ENCODE measurements at places on chromosomes 2 and 18.

GRCh38 chr18:363301-364085, 95.6 kb upstream of the THOC1 start:
- no peak for DNase-seq

DNA sequence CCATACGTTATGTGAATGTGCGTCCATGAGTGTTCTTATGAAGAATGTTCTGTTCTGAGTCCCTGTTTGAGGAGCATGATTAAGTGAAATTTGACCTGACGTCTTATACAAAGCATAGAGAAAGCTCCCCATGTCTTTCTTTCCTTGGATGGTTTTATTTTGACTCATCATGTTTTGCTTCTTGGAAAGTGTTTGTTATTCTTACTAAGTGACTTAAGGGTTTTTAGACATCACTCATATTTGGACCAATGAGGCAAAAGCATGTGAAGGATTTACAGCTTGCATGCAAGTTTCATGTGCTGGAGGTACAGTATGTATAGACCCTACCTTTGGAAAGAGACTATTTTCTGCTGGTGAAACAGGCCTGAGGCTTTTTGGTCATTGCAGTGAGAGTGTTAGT, 33.5 kb upstream of the ZEB2 start:
- DNase-seq: no peak

DNA sequence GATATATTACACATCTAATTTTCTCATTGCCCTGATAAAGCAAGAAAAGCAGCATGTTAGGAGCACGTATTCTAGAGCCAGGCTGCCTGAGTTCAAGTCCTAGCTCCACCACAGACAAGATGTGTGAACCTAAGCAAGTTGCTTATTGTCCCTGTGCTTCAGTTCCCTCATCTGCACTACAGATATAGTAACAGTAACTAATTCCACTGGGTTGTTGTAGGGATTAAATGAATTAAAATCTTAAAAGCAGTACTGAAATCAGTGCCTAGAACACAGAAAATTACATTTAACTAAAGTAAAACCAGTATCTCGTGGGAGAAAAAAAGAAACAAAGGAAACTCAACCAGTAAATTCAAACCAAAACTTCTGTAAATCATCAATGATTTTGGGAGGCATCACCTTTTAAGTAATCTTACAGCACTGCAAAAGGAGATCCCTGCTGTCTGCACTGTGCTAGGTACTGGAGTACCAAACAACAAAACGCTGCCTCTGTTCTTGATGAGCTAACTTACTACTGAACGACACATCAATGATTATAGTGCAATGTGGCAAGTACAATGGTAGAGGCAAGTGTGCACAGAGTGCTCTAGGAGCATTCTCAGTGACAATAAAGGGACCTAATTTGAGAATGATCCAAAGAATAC, 7.9 kb downstream of the MAP3K2 start:
- DNase-seq: no peak

- no peak for DNase-seq
Measured at GRCh38 chr18:51425475-51425874, 228.0 kb upstream of the MEX3C start.

DNA sequence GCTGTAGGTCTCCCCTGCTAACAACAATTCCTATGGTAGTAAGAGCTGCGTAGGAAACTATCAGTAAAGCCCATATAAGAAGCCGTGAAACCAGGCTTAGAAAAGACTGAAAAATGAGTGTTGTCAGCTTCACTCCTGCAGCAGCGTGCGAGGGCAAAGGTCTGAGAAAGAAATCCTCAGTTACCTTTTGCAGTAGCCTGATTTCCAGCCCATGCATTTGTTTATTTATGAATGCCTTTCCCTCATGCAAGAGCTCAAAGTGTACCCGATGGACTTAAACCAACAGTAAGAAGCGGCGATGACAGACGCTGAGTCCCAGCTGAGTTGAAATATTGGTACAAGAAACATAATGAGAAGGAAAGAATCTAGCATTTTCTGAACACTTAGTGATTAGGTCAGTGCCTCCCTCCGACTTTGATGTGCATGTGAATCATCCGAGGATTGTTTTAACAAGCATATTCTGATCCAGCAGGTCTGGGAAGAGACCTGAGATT, 15.0 kb upstream of the POLI start:
- DNase-seq: no peak

DNA sequence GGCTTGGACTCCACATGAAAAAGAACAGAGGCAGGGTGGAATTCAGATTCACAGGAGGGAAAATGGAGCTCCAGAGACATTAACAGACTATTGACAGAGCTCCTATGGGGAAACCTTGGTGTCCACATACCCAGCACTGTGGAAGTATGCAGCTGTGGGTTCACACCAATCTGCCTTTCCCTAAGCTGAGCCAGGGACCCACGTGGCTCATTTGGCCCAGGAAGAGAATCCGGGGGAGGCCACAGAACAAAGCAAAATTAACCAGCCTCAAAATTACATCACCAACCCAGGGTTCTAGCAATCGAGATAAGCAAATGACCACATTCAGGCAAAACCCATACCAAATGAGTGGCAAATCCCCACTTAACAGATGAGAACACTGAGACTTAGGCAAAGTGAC, 105.8 kb upstream of the TWIST2 start:
- no peak for DNase-seq

Data from CD4-positive, alpha-beta T cell treated with Interleukin-10 for 1 hour (primary cell).